Right forelimb (tissue), 1 donor: ENCODE measurements at places on chromosomes 2 and 18.

DNA sequence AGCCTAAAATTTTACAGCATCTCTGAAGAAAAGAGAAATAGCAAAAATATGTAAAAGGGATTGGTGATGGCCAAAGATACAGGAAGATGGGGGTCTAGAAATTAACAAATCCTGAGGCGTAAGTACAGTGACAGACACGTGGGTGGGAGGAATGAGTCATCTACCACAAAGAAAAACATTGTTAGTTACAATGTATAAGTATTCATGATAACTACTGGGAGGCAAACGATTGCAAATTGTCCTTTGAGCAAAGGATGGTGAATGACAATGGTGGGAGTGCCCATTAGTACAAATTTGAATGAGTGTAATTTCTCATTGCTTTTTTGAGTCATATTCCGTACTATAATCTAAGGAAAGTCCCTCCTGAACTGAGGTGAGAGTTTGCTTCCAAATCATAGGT is 809.0 kb upstream of the FAM98A start:
- no peak for DNase-seq

GRCh38 chr2:157587576-157587975 is 41.1 kb downstream of the ACVR1C start:
- DNase-seq, result no peak

- no peak for DNase-seq
Observed at GRCh38 chr2:234438305-234438977, 58.4 kb downstream of the ARL4C start.

- peak; percentile 21 for DNase-seq
Observed at GRCh38 chr2:239457586-239458445, 57.0 kb upstream of the HDAC4 start.

- peak; percentile 64 for DNase-seq
Observed at GRCh38 chr2:16507655-16508489, 157.8 kb downstream of the CYRIA start.

- peak; percentile 63 for DNase-seq
Observed at GRCh38 chr2:23718931-23719700, 207.8 kb downstream of the ATAD2B start.

DNA sequence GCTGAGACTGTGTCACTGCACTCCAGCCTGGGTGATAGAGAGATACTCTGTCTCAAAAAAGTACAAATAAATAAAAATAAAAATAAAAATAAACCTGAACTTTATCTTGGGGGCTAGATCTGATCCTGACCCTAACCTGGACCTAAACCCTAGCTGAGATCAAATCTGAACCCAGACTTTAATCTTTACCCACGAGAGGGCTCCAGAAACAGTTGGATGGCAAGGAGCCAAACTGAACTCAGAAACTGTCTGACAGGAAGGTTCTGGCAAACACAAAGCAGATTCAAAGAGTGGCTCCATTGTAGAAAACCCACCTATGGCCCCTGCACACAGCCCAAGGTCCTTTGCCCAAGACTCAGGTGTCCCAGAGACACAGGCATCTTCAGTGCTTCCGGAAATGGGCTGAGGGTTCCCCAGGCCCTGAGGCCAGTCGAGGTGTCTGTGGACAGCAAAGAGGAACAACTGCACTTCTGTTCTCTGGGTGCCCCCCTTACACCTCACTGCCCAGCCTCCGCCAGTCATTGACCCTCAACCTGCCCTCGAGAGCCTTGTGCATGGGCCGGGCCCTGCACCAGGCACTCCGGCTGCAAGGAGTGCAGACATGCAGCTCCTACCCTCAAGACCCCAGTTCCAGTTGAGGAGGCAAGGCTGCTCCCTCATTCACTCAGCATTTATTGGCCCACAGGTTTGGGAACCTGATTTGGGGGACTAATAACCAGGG is 95.2 kb downstream of the TFCP2L1 start:
- no peak for DNase-seq
